ENCODE measurements at places on chromosomes 3 and 15.

GRCh38 chr3:185744997-185745843 lies 79.6 kb downstream of the IGF2BP2 start:
- no peak for DNase-seq

DNA sequence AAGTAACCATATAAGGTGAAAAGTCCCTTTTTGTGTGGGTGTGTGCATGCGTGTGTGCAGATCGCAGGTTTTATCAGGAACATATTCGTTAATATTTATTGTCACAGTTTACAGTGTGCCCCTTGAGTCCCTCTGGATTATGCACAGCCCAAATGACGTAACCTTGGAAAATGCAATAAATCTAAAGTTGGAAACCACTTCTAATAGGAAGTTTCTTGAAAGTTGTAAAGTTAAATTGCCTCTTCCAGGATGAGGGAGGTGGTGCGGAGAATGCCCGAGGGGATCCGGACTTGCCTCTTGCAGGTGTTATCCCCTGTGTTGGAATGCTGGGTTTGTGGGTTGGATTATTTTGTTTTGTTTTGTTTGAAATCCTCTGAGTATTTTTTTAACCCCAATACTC lies 143.3 kb downstream of the CMSS1 start:
- DNase-seq: no peak

DNA sequence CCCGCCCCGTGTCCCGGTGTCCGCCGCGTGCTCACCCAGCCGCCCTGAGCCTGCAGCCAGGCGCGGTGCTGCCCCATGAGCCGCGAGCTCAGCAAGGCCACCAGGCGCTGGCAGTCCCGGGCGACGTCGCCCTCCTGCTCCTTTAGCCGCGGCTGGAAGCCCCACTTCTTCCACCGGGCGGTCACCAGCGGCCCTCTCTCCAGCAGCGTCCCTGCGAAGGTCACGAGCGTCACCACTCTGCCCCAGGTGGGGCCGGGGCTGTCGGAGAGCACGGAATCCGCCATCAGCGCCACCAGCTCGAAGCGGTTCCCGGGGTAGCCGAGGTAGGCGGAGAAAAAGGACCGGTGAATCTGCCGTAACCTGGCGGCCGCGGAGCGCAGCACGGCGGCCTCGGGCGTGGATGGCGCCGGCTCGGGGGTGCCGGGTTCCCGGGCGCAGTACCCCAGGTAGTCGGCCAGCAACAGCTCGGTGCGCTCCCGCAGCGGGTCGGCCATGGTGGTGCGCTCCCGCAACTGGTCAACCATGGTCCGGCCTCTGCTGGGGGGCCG lies 298 bp downstream of the BCL2L10 start:
- no peak for DNase-seq

GRCh38 chr3:128469556-128469955 lies 2.9 kb upstream of the DNAJB8 start:
- DNase-seq: no peak

GRCh38 chr3:73484656-73485248 lies 140.0 kb downstream of the PDZRN3 start:
- DNase-seq: no peak

DNA sequence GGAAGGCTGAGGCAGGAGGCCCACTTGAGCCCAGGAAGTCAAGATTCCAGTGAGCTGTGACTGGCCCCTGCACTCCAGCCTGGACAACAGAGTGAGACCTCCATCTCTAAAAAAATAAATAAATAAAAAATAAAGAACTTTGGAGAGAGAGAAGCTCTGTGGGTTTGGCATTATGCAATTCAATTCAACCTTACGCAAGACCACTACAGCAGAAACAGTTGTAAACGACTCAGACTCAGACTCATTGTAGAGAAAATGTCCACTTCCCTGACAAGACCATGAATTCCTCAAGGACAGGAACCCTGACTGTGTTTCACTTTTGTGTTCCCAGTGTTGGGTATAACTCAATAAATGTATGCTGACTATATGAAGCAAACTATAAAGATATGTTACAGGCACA lies 90.3 kb upstream of the C3orf80 start:
- no peak for DNase-seq

DNA sequence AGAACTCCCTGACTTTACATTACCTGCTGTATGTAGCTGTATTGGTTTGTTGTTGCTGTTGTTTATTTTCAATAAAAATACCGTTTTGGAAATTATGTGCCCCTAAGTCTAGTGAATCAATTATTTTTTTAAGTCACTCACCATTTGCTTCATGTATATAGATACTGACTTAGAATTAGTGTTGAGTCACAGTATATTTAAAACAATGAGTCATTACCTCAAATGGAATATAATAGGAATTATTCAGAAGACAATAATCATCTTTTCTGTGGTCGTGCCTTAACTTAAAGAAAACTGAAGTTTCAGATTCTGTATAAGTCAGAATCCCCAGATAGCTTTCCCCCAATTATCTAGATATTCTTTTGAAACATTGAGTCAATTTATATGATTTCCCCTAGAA lies 21.0 kb upstream of the ALDH1A2 start:
- DNase-seq: no peak

DNA sequence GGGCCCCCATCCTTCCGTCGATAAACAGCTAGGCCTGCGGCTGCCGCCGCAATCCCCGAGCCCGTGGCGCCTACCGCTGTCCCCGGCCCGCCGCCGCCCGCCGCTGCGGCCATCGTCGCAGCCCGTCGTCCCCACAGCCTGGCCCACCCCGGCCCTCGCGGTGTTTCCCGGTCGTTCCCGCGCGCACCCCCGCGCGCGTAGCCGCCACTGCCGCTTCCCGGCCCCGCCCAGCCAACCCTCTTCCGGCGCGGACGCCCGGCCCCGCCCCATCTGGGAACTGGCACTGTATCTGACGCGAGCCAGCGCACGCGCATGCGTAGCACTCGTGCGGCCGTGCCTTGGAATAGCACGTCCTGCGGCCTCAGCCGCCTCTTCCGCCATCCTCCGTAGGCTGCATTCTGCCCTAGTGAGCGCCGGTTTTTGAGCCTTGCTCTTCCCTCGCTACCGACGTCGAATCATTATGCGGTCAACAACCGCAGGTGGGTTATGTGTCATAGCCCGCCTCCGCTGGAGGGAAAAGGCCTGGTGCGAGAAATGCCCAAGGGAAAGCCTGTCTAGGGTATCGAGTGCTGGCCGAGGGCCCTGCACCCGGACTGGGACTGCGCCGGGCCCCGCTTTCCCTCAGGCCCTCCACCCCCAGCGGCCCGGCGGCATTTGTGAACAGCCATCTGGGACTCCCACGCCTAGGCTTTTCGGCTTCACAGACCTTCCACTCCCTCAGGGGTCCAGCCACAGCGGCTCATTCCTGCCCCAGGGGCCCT lies at the start of gene SMARCC1:
Gene SMARCC1, minus strand, starts transcription at position 209 of the 761 bp plus-strand sequence. Its CDS starts 96 bp downstream, at position 113.
- peak; percentile 97 for DNase-seq

DNA sequence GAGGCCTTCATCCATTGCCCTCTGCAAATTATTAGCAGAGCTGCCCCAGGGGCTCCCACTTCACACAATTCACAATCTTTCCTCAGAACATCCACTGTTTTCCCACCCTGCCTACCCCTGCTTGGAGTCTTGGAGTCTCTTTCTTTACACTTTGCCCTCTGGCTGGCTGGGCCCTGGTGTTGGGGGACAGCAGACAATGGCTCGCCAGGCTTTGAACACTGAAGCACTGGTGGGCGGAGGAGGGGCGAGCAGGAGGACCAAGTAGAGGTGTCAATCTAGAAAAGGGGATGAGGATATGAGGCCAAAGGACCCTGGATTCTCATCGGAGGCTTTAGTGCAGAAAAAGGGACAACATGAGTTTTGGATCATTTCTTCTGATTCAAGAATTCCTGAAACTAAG lies 212.0 kb downstream of the NR1D2 start:
- DNase-seq: no peak

DNA sequence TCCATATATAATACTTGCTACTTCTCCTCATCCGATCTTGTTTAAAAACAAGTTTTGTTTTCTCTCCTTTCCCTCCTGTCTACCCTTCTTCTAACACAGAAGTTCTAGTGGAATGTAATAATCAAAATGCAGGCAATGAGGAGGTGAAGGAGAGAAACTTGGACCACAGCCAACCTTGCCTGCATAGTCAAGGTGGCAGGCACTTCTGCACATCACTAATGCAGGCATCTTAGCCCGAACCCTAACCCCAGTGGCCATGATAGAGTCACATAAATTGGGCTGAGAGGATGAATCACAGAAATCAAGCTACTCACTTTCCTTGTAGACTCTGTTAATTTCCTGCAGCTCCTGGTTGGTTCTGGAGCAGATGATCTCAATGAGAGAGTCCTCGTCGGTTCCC lies 41.0 kb downstream of the ANXA2 start:
- no peak for DNase-seq

DNA sequence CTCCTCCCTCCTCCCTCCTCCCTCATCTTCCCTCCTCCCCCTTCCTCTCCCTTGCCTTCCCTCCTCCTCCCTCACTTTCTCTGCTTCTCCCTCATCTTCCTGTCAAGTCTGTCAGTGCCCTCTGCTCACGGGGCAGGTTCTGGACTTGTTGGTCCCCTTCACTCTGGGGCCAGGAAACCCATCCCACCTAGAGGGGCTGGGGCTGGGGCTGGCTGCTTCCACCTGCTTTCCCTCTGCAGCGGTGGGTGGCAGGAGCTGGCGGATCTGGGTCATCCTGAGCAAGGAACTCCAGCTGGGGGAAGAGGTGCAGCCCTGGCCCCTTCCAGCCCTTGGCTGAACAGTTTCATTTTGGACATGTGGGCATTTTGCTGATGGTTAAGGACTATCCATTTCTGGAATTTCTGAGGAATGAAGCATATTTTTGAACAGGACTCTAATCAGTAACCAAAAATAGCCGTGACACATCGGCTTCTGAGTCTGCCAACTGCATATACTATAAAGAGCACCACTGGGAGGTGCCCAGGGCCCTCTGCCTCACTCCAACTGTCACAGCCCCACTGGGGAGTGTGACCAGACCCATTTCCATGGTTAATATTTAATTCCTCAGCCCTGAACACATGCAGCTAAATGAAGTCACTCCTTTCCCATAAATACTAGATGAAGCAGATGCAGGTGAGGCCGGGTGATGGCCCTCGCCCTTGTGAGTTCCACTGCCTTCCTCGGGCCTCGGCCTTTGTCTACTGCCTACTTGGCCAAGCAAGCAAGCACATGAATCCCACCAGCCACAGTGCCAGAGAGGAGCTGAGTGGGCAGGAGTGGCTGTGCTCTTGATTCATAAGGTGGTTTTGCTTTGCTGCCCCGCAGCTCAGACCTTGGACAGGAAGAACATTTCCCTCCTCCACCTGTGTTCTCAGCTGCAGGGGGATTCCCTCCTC lies 39.8 kb downstream of the CHDH start:
- no peak for DNase-seq
